Germinal center (tissue), 1 donor: ENCODE measurements at places on chromosomes 3 and 15.

GRCh38 chr15:65094294-65094995 lies 17.9 kb downstream of the KBTBD13 start:
- DNase-seq = no peak

GRCh38 chr3:157086060-157086750 lies 73.7 kb downstream of the CCNL1 start:
- DNase-seq = no peak

DNA sequence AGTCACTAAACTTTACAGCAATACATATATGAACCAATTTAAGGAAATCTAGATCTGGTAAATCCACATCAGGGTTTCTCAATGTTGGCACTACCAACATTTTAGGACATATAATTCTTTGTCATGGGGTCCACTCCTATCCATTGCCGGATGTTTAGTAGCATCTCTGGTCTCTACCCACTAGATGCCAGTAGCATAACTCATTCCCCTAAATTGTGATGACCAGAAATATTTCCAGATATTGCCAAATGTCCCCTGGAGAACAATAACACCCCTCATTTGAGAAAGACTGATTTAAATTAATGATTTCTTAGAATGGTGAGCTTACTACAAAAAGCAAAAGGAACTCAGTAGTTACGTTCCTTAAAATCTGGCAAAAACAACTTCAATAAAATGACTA lies 23.1 kb upstream of the ANKRD28 start:
- no peak for DNase-seq

DNA sequence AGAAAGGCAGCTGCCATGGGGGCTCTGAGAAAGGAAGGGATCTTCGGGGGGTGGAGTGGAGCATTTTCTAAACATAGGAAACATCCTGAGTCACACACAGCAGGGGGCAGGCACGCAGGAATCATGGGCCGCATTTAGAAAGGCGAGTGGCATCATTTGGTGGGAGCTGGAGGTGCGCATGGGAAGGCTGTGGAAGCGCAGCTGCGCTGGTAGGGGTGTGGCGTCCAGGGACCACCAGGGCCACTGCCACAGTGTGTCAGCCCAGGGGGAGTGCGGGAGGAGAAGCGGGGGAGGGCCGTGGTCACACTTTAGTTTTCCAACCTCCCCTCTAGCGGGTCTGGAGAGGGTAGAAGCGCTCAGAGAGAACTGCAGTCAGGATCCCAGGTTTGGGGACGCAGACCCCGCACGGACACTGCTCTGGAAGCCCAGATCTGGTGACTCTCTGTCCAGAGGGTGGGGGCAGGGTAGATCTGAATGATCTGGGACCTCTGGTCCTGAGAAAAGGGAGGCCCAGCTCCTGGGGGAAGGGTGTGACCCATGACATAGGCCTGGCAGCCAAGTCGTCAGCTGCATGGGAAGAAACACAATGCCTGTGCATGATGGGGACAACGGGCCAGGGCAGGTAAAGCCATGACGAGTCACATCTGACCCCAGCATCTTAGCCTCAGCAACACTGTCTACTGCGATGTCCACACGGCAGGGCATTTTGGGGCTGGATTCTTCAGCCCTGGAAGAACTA lies 88.0 kb upstream of the IQSEC1 start:
- DNase-seq = no peak

DNA sequence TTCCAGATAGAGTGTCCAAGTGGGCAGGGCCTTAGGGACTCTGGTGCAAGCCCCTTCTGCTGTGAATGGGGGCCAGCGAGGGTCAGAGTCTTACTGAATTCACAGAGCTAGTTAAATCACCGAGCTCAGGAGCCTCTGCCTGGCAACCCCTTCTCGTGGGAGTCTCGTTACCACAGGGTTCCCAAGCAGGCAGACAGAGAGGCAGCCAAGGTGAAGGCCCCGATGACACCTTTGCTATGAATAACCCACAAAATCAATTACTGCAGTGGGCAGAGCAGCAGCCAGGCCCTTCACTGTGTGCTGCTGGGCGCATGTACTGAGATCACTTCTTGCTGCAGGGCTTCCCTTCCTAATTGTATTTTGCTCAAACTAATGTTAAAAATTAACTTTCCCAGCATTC lies 56.9 kb downstream of the SPSB4 start:
- DNase-seq = no peak

DNA sequence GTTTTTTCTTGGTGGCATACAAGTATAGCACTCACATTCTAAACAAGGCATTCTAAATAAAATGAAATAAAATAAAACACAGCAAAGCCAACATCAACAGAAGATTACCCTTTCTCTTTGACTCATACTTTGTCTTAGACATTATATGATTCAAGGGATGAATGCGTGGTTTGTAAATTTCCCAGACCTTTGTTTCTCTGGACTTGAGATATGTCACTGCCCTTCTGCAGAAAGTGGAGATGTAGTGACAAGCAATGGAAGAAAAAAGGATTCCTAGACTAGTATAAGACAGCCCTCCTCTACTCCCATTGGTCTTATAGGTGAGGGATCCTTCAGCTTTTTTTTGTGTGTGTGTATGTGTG lies 22.4 kb downstream of the NANOGP8 start:
- no peak for DNase-seq

- no peak for DNase-seq
Observed at GRCh38 chr15:85587707-85588411, 206.9 kb downstream of the KLHL25 start.

DNA sequence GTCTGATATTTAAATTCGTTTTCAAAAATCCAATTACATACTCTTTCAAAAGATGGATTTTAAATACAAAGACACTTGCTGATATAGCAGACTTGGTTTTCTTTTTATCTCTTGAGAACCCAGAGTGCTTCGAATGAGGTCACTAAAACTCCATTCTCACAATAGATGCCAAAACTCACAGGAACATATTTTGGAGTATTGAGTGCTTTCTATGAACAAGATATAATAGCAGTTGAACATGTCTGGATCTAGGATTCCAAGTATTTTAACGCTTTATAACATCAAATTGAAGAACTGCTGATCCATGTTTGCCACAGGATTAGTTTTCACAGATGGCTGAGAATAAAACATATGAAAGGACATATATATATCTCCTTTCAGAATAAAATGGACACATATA lies 113.2 kb downstream of the SAMMSON start:
- DNase-seq = no peak

GRCh38 chr3:141009496-141009895 lies 41.7 kb upstream of the SPSB4 start:
- no peak for DNase-seq

DNA sequence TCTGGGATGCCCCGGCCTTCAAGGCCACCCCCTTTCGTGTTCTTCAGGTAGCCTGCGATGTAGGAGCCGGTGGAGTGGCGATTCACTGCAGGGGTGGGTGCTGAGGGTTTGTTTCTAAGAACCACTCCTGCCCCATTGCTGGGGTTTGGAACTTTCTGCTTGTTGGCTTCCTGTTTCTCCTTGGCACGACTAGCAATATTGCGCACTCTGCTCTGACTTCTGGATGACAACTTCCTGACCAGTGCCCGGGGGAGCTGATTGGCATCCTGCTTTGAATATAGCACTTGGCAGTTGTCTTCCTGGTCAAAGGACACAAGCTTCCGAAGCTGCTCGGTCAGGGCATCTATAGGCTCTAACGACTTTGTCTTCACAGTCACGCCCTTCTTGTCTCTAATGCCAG lies 187.6 kb upstream of the STRIT1 start:
- DNase-seq = no peak

DNA sequence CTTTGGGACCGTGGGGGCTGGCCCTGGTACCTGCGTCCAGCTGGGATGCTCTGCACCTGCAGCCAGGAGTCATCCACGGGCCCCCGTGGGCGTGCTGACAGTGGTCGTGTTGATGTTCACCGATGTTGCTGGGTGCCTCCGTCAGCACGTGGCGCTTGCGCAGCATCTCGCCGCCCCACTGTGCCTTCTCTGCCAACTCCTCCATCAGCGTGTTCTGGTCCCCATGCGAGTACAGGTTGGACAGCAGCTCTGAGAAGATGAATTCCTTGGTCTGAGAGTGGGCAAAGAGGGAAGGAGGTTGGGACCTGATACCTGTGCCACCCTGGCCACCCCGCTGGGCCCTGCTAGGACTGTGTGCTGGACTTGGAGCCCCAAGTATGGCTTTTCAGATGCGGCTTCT lies 61.4 kb downstream of the ADAMTS7 start:
- no peak for DNase-seq

DNA sequence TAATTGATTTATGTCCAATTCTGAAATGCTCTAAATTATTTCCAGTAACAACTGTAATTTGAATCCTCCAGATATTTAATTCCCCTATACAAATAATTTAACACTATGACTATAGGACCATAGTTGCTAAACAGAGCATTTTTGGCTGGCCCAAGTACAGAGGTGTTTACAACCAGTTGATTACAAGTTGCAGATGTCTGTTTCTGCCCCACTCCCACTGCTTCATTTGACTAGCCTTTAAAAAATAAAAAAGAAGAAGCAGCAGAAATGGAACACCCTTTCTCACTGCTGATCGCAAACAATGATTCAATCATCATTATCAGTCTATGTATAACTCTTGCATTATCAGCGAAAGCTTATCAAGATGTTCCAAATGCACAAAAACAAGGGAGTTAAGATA lies 54.6 kb downstream of the SENP7 start:
- DNase-seq = no peak

DNA sequence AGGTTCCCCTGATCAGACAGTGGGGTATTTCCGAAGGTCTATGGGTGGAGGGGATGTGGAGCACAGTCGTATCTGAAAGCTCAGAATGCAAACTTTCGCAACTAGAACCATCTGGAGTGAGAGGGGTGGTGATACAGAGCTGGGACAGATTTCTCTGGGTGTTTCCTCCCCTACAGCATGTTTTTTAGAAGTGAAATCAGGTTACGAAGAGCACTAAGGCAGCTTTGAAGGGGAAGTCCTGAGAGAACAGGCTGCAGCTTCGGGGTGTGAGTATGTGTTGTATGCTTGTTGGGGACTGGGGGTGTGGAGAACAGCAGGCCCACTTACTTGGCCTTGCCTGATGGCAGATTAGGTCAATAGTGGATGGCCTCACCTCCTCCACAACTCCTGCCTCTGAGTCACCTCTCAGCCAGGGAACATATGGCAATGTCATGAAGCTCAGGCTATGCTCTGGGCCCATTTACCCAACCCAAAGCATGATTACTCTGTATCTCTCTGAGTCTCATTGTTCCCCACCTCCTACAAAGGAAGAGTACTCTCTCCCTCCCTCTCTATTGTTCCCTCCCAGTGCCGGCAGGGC lies 107.2 kb upstream of the RASGRP1 start:
- peak; percentile 30 for DNase-seq

- DNase-seq = no peak
Observed at GRCh38 chr3:43606284-43606683, 15.5 kb downstream of the ANO10 start.

DNA sequence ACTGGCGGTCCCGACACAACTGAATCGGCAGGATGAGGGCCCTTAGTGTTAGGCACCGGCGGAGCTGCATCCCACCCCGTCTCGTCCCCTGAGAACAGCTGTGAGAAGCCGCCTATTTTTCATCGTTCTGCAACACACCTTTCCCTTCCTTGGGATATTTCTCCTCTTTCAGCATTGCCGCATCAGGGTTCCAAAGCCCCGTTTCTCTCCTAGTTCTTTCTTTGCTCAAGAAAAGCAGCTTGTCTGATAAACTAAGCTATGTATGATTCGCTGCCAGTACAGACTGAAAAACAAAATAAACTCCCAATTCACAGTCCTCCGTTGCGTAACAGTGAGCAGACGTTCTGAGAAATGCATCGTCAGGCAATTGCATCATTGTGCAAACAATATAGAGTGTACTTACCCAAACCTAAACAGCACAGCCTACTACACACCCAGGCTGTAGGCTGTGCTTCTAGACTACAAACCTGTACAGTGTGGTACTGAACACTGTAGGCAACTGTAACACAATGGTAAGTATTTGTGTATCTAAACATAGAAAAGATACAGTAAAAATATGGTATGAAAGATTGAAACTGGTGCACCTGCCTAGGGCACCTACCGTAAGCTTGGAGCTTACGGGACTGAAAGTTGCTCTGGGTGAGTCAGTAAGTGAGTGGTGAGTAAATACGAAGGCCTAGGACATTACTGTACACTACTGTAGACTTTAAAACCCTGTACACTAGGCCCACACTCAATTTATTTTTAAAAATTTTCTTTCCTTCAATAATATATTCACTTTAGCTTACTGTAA lies 8.9 kb upstream of the ADAMTS17 start:
- no peak for DNase-seq

DNA sequence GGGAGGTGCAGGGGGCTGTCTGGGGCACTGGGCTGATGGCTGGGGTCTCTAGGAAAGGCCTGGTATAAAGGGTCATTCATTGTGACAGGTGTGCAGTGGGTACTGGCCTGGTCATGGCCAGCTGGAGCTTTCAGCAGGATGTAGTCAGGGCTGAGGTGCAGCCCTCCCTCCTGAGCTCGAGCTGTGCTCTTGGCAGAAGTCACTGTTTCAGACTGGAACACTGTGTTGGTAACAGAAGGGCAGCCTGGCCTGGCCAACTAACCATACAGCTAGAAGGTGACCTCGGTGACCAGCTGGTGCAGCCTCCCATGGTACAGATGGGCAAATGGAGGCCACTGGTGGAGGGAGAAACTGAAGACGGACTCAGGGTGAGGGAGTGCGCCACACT lies 34.4 kb upstream of the LCTL start:
- no peak for DNase-seq

GRCh38 chr3:104214937-104215336 lies 1151.8 kb upstream of the ALCAM start:
- DNase-seq = no peak

DNA sequence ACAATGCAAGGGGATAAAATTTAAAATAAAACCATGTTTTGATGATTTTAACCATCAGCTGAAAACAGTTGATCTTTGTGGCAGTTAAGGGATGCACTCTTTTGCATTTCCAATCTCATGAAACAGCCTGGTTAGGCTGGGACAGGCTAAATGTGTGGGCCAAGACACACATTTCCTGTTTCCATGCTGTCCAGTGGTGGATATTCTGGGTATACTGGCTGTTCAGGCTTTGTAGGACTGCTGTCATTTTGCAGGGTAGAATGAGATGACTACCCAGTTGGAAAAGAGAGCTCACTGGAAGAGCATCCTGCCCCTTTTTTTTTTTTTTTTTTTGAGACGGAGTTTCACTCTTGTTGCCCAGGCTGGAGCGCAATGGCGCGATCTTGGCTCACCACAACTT lies 42.0 kb upstream of the IP6K2 start:
- no peak for DNase-seq

DNA sequence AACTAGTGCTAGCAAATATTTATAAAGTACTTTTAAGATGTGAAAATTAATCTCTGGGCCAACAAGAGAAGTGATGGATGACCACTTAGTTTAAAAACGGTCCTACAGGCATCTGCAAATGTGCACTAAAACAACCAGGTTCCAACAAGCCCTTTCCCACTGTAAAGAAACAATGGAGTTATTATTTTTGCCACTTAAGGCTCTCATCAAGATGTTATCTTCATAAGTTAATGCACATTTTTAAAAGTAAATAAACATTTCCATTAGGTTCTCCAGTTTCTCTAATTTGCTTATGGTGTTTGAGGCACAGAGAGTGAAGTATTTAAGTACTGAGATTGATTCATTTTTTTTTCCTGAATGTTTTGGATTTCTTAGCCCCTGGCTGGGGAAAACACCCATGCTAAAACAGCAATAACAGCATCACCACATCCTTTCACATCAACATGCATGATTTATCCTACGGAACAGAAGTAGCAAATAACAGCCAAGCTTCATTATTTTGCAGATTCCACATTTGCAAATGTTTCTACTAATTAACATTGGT lies 20.8 kb downstream of the ABI3BP start:
- DNase-seq = no peak

GRCh38 chr3:100429187-100429716 lies 27.9 kb downstream of the LNP1 start:
- no peak for DNase-seq

GRCh38 chr3:45084361-45084760 lies 58.3 kb downstream of the CLEC3B start:
- DNase-seq = no peak

GRCh38 chr15:56879502-56879901 lies 38.9 kb upstream of the TCF12 start:
- DNase-seq = no peak
